ENCODE measurements at places on chromosomes 6 and 20.

DNA sequence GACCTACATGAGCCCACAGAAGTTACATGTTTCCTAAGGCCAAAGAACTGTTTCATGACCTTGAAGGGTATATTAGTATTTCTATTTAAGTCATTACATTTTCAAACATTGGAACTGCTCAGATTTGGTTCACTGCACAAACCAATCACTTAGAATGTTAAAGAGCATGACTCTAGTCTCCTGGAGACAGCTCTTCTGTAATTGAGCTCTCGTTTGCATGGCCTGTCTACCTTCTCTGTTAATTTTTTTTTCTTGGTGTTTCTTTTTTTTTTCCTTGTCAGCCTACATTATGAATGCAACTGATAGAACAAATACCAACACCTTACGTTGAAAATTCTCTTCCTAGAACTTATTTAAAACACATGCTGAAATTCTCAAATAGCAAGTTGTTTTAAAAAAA lies 860.2 kb upstream of the MAP3K7 start:
- no peak for DNase-seq

GRCh38 chr6:132763269-132763668 lies 5.6 kb upstream of the VNN2 start:
- DNase-seq: peak; percentile 1

DNA sequence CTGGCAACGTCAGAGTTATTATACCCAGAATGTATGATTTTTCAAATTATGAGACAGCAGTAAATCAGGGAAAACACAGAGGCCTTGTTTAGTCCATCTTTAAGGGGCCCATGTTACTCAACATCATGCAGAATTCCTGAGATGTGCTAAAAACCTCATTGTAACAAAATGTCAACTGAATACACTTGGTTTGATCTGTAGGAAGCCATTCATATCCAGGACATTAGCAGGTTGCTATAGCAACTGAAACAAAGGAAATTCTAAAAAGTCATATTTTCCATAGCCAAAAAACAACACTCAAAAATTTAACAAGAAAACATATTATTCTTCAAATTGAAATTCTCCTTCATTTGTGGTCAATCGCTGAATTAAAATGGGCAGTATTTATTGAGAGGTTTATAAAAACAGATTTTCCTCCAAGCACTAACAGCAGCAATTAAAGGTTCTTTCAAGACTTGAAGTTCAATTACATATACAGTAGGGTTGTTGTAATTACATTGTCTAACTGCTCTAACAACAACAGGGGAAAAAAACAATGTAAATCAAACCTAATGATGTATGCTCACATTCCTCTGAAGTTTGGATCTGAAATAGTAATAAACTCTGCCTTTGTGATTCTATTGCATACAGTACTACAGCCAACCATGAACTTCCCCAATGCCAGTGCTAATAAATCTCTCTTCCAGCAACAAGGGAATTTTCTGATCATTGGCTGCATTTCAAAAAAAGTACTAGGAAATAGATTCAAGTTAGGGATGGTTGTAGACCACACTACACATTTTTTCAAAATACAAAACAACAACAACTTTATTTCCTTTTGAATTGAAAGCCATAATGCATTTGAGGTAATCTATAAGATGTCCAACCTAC lies 34.9 kb downstream of the COL12A1 start:
- DNase-seq: no peak

DNA sequence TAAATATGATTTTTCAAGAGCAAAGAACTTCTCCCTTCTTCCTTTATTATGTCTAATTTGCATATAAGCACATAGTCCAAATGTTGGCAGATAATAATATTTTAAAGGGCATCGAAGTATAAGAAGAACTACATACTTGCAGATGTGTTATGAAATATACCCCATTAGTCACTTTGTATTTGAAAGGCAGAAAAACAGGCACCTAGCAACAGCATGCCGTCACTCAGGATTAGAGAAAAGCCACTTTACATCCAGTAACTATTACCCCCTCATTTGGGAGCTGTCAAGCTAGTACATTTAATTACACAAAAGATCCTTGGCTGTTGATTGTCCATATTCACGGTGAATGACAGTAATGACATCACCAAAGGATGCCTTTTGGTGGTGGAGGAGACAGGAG lies 99.3 kb upstream of the ARMC2 start:
- DNase-seq: no peak

- no peak for DNase-seq
These were observed 134.1 kb downstream of the CD109 start for GRCh38 chr6:73830119-73830518.

- DNase-seq: no peak
These were observed 25.1 kb downstream of the PPP1R3G start for GRCh38 chr6:5110246-5110645.

GRCh38 chr6:39090036-39090435 lies 24.9 kb downstream of the SAYSD1 start:
- DNase-seq: no peak

DNA sequence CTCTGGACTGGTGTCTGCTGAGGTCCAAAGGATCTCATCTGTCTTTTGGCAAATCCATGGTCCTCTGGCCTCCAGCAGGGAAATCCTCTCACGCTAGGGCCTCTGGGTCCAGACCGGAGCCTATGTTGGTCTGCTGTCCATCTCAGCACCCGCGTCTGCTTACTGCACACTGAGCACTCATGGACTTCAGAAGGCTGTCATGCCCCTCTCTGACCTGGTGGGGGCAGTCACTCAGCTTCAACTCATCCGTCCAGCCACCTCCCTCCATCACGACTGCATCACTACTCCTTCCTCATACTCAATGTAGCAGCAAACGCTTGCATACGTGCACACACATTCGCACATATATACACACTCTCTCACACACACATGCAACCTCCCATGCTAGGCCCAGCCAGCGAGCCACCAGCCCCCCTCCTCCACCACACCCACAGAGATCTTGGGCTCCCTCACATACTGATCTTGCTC lies 33.3 kb downstream of the GABRR2 start:
- DNase-seq: peak; percentile 31

GRCh38 chr6:36399970-36400369 lies 12.5 kb upstream of the ETV7 start:
- DNase-seq: no peak

DNA sequence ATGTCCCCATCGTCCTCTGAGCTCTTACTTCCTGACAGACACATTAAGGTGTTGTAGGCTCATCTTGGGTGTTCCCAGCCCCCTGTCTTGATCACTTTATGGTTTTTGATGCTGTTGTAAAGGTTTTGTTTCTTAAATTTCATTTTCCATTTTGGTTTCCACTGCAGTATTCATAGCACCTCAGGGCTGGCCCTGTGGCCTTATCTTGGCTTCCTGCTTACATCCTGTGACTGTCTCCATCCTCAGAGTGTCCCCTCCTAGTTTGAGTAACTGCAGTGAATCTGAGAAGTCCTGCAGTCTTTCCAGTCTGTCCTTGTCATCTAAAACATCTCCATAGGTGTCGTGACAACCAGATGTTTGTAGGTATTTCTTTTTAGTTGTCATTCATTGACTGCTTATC lies 50.9 kb downstream of the JARID2 start:
- DNase-seq: no peak

GRCh38 chr6:39625209-39625608 lies 100.0 kb downstream of the KIF6 start:
- DNase-seq: no peak

DNA sequence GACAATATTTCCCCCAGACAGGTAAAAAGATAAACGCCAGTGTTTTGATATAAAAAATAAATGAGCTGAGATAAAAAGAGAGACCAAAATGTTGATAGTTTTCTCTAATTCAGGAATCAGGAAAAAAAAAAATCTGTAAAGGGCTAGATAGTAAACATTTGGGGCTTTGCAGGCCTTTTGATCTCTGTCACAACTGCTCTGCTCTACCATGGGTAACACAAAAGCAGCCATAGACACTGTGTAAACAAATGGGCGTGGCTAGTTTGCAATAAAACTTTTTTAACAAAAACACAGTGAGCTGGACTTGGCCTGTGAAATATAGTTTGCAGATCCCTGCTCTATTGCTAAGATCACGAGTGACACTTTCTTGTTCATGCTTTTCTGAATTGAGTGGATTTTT lies 219.1 kb upstream of the STXBP5 start:
- DNase-seq: no peak

DNA sequence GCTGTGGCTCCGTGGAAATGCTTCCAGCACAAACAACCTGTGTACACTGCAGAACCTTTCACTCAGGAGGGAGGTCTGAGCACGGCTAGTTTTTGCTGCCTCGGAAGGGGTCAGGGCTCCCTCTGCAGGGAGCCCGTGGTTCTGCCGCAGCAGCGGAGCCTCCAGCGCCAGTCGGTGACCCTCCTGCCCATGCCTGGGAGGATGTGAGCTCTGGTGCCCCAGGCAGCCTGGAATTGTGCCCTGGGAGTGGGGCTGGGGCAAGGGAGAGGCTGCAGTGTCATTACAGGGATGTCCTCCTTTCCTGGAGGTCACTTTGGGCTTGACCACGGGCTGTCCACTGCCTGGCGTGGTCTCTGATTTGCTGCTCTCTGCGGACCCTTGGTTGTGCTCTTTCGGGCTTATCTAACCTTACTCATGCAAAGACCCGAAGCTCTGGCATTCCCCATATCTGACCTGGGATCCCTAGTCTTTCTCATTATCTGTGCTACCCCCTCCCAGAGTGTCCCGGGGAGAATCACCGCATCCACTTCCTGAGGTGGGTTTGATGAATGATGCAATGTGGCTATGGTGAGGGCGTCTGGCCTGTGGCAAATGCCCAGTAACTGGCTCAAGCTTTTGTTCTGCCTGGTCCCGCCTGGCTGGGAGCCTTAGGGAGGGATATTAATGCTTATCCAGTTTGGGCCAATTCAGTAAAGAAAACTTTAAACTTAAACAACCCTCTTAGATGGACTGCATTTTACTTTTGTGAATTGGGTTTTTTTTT lies 59.6 kb upstream of the TAGAP start:
- DNase-seq: peak; percentile 69

DNA sequence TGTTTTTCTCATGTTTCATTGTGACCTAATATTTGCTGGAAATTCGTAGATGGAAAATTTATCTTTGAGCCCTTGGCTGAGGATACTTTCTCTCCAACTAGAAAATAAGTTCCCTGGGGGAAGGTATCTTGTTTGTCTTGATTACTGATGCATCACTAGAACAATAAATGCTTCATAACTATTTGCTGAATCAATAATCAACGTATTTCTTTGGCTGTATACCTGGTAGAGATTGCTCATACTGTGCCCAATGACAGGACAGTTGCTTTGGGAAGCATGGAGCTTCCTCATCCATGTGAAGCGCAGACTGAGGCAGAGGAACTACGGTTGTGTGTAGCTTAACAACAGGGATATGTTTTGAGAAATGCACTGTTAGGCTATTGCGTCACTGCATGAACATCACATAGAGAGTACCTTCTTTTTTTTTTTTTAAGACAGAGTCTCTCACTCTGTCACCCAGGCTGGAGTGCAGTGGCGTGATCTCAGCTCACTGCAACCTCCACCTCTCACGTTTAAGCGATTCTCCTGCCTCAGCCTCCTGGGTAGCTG lies 34.2 kb upstream of the RPN2 start:
- no peak for DNase-seq

GRCh38 chr6:170075659-170076223 lies 215.1 kb downstream of the DLL1 start:
- DNase-seq: no peak

DNA sequence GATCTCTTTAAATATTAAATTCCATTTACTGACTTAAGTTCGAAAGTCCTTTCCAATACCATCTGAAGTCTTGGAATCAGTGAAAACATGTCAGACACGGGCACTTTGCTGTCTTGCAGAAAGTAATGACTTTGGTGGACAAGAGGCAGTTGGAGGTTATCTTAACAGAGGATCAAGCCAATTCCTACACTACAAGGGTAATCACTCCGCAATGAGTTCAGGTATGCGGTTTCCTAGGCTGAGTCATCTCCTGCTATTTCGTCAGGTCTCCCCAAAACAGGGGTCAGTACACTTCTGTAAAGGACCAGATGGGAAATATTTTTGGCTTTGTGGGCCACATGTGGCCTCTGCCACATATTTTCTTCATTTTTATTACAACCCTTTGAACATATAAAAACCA lies 656.6 kb downstream of the KIF16B start:
- DNase-seq: no peak

DNA sequence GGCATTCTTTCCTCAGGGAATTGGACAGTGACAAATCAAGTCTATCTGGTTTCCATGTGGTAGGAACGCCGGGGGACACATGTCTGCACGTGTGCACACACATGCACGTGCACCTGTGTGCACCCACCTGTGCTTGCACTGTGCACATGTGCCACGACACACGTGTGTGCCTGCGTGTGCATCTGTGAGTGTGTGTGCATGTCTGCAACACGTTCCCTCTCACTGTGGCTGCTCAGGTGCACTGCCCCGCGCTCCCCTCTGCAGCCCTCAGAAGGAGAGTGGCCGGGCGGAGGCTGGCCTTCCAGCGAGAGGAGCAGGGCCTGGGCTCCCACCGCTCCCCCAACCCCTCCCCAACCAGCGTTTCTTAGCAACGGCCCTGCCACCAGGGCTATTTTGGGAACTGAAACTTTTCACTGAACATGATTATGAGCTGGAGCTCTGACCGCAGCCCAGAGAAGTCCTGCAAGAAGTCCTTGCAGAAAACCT lies 147.8 kb downstream of the PHACTR3 start:
- no peak for DNase-seq

GRCh38 chr6:139973669-139974344 lies 599.4 kb upstream of the CITED2 start:
- no peak for DNase-seq

DNA sequence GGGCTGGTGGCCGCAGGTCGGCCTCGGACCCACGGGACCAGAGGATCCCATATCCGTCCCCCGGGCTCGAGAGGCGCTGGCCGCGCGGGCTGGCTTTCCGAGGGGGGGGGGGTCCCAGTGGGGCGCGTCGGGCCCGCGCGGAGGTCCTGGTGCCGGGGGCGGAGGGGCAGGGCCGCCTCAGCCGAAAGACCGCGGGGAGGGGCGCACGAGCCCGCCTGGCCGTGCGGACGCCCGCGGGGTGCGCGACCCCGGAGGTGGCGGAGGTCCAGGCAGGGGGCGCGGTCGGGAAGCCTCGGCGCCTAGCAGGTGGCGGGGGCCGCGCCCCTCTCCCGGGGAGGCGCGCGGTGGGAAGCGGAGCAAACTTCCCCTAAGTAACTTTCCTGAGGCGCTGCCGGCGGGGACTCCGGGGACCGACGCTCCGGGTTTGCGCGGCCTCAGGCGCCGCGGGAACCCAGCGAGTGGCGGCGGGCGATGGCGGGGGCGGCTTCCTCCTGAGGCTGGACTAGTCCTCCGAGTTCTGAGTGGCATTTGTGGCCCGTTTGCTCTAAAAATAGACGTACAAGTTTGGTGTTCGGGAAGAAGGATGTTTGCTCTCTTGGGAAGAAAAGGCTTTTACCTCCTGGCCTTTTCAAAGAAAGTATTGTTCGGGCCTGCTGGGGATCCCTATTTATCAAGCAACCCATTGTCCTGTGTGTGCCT lies 26.5 kb upstream of the BTBD3 start:
- no peak for DNase-seq
